Activated CD8-positive, alpha-beta T cell treated with anti-CD3 and anti-CD28 coated beads for 36 hours (primary cell): ENCODE measurements at places on chromosomes 6 and 20. TPM values are rescaled to one million over a fixed set of nuclear protein-coding genes. Genes with fewer than 3 reads are reported as not detected.

CYP39A1 gene
- total RNA-seq: not detected

RGS17 gene
- not detected for total RNA-seq

PBOV1 gene
- total RNA-seq: not detected

C20orf202 gene
- total RNA-seq: not detected

GSTA3 gene
- total RNA-seq: not detected

PAK5 gene
- total RNA-seq: not detected

POU5F1 gene
- not detected for total RNA-seq

TRDN gene
- total RNA-seq: not detected

ZSCAN23 gene
- 1.6 TPM for total RNA-seq

GSTA2 gene
- total RNA-seq: not detected

IMPG1 gene
- not detected for total RNA-seq

ARMC2 gene
- total RNA-seq: 2.7 TPM

SCRT2 gene
- not detected for total RNA-seq

RPP21 gene
- total RNA-seq: 43.5 TPM

C6orf89 gene
- 29.8 TPM for total RNA-seq

DEFB132 gene
- not detected for total RNA-seq

IL17F gene
- total RNA-seq: 0.86 TPM

NOTCH4 gene
- total RNA-seq: 1.3 TPM

SLC22A23 gene
- 0.16 TPM for total RNA-seq

SLC35D3 gene
- not detected for total RNA-seq

TSBP1 gene
- total RNA-seq: not detected

MOXD1 gene
- not detected for total RNA-seq

SIRPB1 gene
- total RNA-seq: 0.83 TPM

MEI4 gene
- not detected for total RNA-seq

L3MBTL3 gene
- total RNA-seq: 13.5 TPM

HINT3 gene
- 8.6 TPM for total RNA-seq

MEP1A gene
- not detected for total RNA-seq

RAD21L1 gene
- total RNA-seq: 0.25 TPM

STK4 gene
- total RNA-seq: 165 TPM

EEF1E1 gene
- 76.8 TPM for total RNA-seq

TDRD6 gene
- total RNA-seq: not detected

MUCL3 gene
- not detected for total RNA-seq

ITPA gene
- 66.9 TPM for total RNA-seq

SS18L1 gene
- 16.1 TPM for total RNA-seq
